ENCODE measurements at places on chromosomes 7 and 10.

GRCh38 chr7:91915401-91916050 is 25.1 kb upstream of the AKAP9 start:
- DNase-seq = no peak

DNA sequence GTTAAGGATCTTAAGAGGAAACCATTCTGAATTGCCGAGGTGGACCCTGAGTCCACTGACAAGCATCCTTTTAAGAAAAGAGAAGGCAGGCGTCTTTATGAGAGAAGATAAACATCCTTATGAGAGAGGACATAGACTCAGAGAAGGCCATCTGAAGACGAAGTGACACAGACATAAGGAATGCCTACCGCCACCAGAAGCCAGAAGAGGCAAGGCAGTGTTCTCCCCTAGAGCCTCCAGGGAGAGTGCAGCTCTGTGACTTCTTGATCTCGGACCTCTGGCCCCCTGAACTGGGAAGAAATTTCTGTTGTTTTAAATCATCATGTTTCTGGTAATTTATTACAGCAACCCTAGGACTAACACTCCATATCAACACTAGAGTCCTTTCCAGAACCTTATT is 25.2 kb upstream of the ING3 start:
- DNase-seq = no peak

DNA sequence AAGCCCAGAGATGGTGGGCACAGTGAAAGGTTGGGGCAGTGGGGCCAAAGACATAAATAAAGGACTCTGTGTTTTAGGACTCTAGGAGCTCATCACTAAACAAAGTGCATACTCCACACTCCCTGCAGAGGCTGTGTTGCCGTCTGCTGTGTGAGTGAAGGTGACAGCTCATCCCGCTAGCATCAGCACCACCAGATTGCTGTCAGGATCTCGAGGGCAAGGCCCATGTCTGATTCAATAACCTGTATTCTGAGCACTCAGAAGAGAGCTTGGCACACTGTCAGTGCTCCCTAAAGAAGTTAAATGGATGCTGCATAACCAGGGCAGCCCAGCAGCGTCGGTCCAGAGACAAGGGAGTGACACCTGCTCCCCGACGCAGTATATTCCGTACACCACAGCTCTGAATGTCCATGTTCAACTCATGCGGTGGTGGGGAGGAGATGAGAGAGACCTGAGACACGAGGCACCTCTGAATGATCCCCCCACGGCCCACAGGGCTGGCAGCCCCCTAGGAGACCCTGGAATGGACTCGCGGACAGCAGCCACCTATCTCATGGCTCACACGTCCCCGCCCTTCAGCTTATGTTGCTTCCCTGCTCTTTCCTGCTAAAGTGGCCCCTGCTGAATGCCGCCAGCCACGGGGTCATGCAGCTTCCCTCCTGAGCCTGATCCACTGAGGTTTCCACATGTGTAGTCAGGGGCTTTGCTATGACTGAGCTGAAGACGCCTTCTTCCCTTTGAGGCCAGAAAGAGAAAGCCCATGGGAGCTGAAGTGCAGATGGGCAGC is 132.7 kb upstream of the KCNMA1 start:
- no peak for DNase-seq

DNA sequence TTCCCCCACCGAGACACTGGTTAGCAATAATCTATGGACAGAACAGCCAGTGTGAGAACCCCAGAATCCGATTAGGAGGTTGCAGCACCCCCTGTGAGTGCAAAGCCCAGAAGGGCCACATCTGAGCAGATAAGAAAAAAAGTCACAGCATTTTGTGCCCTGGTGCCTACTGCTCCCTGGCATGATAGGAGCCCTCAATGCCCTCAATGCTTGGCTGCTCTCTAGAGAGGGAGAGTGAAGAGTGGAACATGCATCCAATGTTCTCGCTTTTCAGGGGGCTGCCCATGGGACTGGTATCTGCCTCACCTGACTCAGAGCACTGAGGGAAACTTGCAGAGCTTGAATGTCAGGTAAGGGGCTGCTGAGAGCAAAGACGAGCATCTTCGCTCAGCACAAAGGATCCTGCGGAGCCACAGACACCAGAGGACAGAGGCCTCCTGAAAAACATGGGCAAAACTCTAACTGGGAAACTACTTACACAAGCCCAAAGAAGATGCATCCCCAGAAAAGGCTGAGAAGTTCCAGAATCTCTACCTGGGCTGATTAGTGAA is 98.0 kb upstream of the FAM20C start:
- no peak for DNase-seq

DNA sequence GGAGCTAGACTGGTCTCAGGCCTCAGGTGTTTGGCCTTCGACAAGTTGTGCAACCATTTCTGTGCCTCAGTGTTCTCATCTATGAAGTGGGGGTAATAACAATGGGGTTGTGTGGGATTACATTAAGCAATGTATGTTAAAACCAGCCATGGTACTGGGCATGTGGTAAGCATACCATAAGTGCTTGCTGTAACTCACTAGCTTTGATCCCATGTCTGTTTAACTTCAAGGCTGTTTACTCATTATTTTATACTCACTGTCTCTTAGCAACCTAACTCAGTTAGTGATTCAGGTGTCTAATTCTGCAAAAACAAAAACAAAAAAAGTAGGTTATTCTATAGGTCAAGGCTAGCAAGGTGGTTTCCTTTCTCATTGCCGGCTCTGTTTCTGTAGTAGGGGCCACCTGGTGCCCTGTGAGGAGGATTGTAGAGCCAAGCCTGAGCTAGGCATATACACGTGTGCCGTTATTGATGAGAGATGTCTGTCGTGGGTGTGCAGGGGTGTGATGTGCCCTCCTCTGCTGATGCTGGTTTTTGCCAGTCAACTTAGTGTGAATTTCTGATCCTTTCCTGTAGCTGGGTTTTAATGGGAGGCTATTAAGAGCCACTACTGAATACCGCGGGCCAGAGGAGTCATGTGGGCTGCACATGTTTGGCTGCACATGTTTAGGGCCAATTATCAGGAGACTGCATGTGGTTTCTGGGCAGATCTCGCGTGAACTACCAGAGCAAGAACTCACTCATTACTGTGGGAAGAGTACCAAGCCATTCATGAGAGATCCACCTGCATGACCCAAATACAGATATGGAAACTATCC is 56.2 kb downstream of the EEPD1 start:
- no peak for DNase-seq

DNA sequence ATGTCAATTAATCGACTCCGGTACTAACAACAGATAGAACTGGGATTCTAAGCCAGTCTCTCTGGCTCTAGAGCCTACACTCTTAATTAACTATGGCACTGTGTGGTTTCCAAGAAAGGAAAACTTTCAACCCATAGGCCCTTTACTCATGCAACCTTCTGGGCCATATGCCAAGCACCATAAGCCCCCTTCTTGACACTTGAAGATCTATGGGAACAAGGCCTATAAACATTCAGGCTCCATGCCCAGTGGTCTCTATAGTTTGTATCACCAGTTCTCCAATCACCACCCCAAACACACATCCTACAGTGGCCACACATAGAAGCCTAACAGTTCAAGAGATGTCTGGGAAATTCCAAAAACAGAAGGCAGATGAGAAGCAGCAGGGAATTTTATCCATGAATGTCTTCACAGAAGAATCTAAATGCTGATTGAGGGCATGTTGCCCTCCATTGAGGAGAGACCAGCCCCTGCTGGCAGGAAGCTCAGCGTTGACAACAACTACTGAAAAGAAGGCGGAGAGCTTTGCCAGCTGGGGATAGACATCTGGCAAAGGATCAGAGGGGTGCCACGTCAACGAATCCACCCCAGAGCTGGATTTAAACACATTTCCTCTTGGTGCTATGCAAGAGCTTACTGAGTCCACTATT is 64.4 kb downstream of the GRM3 start:
- no peak for DNase-seq

DNA sequence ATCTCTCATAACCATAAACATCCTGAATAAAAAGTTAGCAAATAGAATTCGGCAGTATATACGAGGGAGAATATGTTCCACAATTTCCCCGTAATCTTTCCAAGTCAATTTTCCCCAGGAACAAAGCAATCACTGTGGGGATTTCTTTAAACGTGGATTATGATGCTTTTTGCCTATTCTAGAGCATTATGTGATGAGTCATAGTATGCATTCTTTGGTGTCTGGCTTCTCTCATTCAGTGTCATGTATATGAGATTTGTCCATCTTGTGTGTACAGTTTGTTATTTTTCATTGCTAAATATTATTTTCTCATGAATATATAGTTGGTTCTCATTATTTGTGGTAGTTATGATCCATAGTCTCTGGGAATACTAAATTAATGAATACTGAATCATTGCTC is 9.9 kb upstream of the OR9A4 start:
- no peak for DNase-seq

GRCh38 chr7:24733414-24734060 is 23.7 kb downstream of the GSDME start:
- no peak for DNase-seq

DNA sequence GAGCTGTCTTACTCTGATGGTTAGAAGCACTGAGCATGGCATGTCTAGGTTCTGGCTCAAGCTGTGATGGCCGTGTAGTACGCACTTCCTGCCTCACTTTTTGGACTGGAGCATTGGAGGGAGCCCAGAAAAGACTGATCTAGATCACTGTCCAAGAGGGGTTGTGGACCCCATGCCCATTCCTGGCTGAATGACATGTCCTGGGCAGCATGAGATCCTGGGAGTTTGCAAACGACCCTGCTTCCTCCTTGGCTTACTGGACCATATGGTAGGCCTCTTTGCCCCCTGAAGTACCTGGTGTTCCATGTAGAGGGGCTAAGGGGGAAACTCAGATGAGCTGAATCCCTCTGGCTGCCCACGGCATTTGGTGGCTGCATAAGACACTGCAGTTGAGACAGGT is 36.7 kb downstream of the ARHGAP22 start:
- no peak for DNase-seq

- no peak for DNase-seq
Observed at GRCh38 chr10:37957841-37958240, 18.6 kb downstream of the ZNF25 start.

DNA sequence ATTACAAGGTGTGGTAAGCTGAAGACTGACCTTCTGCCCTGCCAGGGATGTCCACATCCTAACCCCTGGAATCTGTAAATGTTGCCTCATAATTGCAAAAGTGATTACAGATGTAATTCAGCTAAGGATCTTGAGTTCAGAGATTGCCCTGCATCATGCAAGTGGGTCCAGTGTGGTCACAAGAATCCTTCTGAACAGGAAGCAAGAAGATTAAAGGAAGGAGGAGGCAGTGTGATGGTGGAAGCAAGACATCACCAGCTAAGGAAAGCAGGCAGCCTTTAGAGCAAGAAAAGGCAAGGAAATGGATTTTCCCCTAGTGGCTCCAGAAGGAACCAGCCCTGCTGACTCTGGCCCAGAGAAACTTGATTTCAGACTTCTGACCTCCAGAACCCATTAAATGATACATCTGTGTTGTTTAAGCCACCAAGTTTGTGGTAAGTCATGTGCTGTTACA is 78.1 kb downstream of the USP6NL start:
- DNase-seq = peak; percentile 16

- DNase-seq = no peak
Observed at GRCh38 chr10:22218448-22218847, 633 bp upstream of the EBLN1 start.

GRCh38 chr7:135755351-135755753 is 6.7 kb upstream of the FAM180A start:
- DNase-seq = no peak

- no peak for DNase-seq
Observed at GRCh38 chr7:125847692-125848091, 918.1 kb upstream of the POT1 start.

GRCh38 chr7:139575338-139575680 is 51.8 kb downstream of the CLEC2L start:
- no peak for DNase-seq

GRCh38 chr10:17028798-17029197 is 100.8 kb downstream of the CUBN start:
- DNase-seq = no peak

DNA sequence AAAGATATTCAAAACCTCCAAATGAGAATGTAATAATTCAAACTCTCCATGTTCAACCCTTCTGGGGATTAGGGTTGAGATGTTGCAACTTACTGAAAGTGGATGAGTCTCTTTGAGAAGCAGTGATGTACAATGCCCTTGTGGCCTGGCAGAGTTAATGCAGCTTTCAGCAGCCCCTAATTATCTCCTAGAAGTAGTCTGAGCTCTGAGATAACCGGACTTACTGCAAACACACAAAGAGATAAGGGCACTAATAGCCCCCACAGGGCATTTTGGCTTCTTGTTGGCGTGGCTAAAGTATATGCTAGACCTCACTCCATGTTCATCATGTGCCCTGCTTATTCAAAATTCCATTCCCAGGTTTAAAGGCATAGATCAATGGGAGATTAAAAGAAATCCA is 404.7 kb downstream of the NEBL start:
- no peak for DNase-seq

- no peak for DNase-seq
Observed at GRCh38 chr10:47331954-47332353, 9.7 kb downstream of the GDF2 start.

DNA sequence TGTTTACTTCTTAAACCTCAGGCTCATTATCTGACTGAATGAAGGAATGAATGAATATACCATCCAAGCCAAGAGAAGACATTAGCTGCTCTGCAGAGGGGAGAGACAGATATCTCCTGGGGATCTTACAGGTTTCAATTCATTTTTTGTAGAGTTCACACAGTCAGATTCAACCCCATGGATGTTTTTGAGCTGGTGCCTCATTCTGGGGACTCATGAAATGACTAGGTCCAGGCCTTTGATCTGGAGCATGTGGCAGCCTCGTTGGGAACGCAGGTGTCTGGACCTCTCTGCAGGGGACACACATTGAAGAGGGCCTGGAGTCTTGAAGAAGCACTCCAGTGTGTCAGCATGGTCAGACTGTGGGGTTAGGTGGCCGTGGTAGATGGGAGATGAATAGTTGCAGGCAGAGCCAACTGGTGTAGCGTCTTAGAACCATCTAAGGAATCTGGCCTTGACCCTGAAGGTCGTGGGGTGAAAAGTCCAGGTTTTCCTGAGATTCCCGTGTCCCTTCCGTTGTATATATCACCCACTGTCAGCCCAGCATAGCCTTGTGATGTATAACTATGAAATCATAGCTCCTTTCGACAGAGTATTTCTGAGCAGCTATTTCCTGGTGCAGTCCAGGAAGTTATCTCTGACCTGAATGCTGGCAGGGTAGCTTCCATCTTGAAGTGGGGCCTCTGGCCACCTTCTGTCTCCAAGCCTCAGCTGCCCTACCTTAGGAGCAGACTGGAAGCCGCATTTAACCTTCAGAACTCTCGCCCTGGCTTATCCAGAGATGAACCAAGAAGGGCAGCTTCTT is 22.3 kb downstream of the BTBD16 start:
- no peak for DNase-seq

- DNase-seq = no peak
Observed at GRCh38 chr10:121709675-121710073, 111.4 kb upstream of the FGFR2 start.

- DNase-seq = no peak
Observed at GRCh38 chr7:83866582-83866981, 217.6 kb upstream of the SEMA3E start.

- no peak for DNase-seq
Observed at GRCh38 chr10:113856563-113856962, 2.1 kb downstream of the NHLRC2 start.

GRCh38 chr10:128896116-128896795 is 570.8 kb upstream of the MGMT start:
- DNase-seq = no peak

GRCh38 chr10:130212746-130213145 is 76.6 kb downstream of the GLRX3 start:
- DNase-seq = no peak

- no peak for DNase-seq
Observed at GRCh38 chr10:88207121-88207546, 343.7 kb downstream of the PTEN start.

All from Jurkat, Clone E6-1 (cell line).